ENCODE measurements at places on chromosomes 7 and 10. TPM values are rescaled to one million over a fixed set of nuclear protein-coding genes. Genes with fewer than 3 reads are reported as not detected.
A peak's percentile ranks its signal among the peaks of the same experiment; 100 is the strongest.

Gene CTTNBP2
- 30.9 TPM for total RNA-seq

Gene PAX4
- total RNA-seq: not detected

Gene KIAA1549
- 17.6 TPM for total RNA-seq

Gene SAMD9L
- total RNA-seq: not detected

- H3K4me3 ChIP-seq: no peak overlapping the region
- H3K27ac ChIP-seq: no peak overlapping the region
- no peak for DNase-seq
- H3K36me3 ChIP-seq: no peaks in the 10 kb centered on the region
- H3K4me1 ChIP-seq: no peaks in the 10 kb centered on the region
Measured at GRCh38 chr7:155343661-155344121, 46.0 kb downstream of the INSIG1 start.

- H3K4me3 ChIP-seq: no peak overlapping the region
- no peaks in the 10 kb centered on the region for H3K36me3 ChIP-seq
- H3K27me3 ChIP-seq: no peaks in the 10 kb centered on the region
- no peak overlapping the region for H3K27ac ChIP-seq
- DNase-seq: no peak
- peaks cover 6% of the 10 kb centered on the region for H3K4me1 ChIP-seq
Measured at GRCh38 chr7:158541346-158542010, 46.1 kb downstream of the PTPRN2 start.

- H3K36me3 ChIP-seq: no peaks in the 10 kb centered on the region
- DNase-seq: no peak
- no peaks in the 10 kb centered on the region for H3K4me1 ChIP-seq
- H3K27me3 ChIP-seq: no peaks in the 10 kb centered on the region
- H3K27ac ChIP-seq: no peak overlapping the region
Measured at GRCh38 chr10:31704195-31704594, 224.4 kb downstream of the ARHGAP12 start.

GRCh38 chr7:87147500-87147899, 4.8 kb upstream of the DMTF1 start:
- no peak overlapping the region for H3K4me3 ChIP-seq
- DNase-seq: no peak
- no peaks in the 10 kb centered on the region for H3K27me3 ChIP-seq
- no peaks in the 10 kb centered on the region for H3K4me1 ChIP-seq
- no peaks in the 10 kb centered on the region for H3K36me3 ChIP-seq
- H3K27ac ChIP-seq: no peak overlapping the region

DNA sequence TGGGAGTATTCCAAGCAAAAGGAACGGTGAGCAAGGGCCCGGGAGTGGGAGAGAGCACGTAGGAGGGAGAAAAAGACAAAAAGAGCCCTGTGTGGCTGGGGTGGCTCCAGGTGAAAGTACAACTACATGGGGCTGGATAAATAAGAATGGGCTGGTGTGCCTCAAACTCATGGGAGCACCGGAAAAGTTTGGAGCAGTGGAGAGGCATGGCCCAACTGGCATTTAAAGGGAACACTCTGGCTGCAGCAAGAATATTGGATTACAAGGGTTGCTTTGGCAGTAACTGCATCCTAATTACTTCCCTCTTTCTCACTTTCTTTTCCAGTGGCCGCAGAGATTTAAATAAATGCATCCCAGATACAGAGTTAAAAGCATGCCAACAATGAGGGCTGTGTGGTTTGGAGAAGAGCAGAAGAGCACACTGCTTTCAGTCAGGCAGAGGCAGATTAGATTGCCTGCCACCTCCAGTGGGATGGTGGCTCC, 39.1 kb upstream of the HERPUD2 start:
- no peak overlapping the region for H3K4me3 ChIP-seq
- no peak for DNase-seq
- H3K27ac ChIP-seq: no peak overlapping the region
- H3K36me3 ChIP-seq: no peaks in the 10 kb centered on the region

DNA sequence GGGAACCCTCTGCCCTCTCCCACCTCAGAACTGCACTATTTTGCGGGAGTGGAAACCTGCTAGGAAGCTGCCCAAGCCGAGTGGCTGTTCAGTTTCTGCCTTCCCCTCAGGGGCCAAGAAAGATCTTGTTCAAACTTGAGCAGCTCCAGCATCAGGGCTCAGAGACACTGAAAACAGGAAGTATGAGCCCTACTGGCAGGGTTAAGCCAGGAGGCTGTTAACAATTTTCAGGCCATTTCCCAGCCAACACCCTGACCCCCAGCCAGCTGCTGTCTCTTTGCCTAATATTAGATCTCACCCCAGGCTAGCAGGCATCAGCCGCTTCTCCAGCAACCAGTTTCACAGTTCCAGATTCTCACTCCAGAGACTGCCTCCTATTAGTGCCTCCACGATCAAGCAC, 9.2 kb downstream of the PLAU start:
- peaks cover 5% of the 10 kb centered on the region for H3K4me1 ChIP-seq
- peak overlapping the region; percentile 34 for H3K27ac ChIP-seq
- H3K27me3 ChIP-seq: no peaks in the 10 kb centered on the region
- H3K4me3 ChIP-seq: no peak overlapping the region

DNA sequence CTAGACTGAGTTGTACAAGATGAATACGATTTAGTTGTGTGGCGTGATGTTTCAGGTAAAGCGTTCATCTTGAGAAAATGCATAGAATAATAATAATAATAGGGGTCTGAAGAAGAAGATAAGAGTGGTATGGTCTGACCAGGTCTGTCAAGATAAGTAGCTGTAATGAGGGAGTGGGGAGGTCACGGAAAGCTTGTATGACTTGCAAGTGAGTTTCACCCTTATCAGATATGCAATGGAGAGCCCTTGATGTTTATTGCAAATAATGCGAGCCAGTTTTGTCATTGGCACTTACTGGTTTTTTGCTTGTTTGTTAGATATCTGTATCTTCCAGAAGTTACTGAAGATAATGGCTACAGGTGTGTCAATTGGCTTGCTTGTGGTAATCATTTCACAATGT, 611.5 kb downstream of the CNTNAP2 start:
- H3K27me3 ChIP-seq: no peaks in the 10 kb centered on the region
- H3K4me1 ChIP-seq: no peaks in the 10 kb centered on the region
- H3K27ac ChIP-seq: no peak overlapping the region

DNA sequence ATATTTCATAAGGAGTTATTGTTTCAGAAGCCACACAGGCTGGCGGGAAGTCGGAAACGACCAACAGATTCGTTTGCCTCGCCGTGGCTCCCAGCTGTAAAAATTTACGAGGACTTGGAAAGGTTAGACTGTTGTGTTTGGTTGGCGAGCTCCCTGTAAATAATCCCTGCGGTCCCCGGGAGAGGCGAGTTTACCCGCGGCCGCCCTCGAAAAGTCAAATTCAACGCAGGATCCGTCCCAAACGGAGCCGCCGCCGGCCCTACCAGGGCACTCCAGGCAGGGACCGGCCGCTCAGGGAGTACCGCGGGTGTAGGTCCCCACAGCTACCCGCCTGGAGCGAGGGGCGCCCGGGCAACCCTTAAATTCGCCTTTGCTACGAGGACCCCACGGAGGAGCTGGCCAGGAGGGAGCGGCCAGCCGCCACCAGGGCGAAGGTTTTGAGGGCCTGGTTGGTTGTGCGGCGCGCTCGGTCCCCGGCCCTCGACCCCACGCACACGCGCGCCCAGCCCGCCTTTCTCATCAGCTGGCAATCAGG, 726 bp upstream of the HOXA9 start:
- H3K27me3 ChIP-seq: peaks cover 98% of the 10 kb centered on the region
- DNase-seq: no peak
- H3K4me3 ChIP-seq: no peak overlapping the region
- H3K27ac ChIP-seq: no peak overlapping the region
- H3K4me1 ChIP-seq: no peaks in the 10 kb centered on the region
- peaks cover 12% of the 10 kb centered on the region for H3K36me3 ChIP-seq

GRCh38 chr7:43785420-43785819, 26.9 kb downstream of the BLVRA start:
- H3K4me3 ChIP-seq: no peak overlapping the region
- H3K4me1 ChIP-seq: no peaks in the 10 kb centered on the region
- DNase-seq: no peak
- no peaks in the 10 kb centered on the region for H3K27me3 ChIP-seq
- H3K36me3 ChIP-seq: peaks cover 2% of the 10 kb centered on the region

GRCh38 chr10:131453721-131454634, 142.5 kb upstream of the TCERG1L start:
- peak overlapping the region; percentile 30 for H3K4me3 ChIP-seq
- H3K27me3 ChIP-seq: no peaks in the 10 kb centered on the region
- DNase-seq: peak; percentile 99

GRCh38 chr10:47009215-47009838, 98.1 kb downstream of the PTPN20 start:
- no peak overlapping the region for H3K4me3 ChIP-seq
- no peak for DNase-seq
- no peaks in the 10 kb centered on the region for H3K36me3 ChIP-seq

DNA sequence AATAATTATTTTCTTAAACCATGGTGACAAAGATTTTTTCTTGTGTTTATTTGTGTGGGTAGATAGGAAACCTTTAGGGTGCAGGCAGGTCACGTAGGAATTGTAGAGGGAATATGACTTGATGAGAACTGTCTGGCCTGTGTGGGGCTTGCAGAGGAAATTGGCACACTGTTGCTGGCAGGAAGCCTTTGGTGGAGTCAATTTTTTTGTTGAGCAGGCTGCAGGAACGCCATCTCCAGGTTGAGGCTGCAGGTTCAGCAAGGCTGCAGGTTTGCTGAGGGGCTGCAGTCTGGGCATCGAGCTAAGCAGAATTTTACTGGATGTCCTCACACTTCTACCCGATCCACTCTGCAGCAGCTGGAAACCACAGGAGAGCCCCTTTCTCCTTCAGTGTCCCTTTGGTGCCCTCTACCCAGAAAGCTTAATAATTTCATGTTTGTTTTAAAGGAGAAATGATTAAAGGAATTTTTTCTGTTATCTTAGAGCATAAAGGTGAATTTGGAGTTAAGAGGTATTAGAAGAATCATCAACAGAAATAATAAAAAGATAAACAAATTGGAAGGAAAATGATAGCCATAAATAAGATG, 37.0 kb downstream of the TBC1D12 start:
- H3K27ac ChIP-seq: no peak overlapping the region
- DNase-seq: no peak
- H3K4me1 ChIP-seq: no peaks in the 10 kb centered on the region

- no peaks in the 10 kb centered on the region for H3K4me1 ChIP-seq
- H3K27ac ChIP-seq: no peak overlapping the region
- H3K36me3 ChIP-seq: no peaks in the 10 kb centered on the region
- H3K27me3 ChIP-seq: no peaks in the 10 kb centered on the region
- DNase-seq: no peak
Measured at GRCh38 chr7:7922684-7923385, 45.8 kb upstream of the GLCCI1 start.

DNA sequence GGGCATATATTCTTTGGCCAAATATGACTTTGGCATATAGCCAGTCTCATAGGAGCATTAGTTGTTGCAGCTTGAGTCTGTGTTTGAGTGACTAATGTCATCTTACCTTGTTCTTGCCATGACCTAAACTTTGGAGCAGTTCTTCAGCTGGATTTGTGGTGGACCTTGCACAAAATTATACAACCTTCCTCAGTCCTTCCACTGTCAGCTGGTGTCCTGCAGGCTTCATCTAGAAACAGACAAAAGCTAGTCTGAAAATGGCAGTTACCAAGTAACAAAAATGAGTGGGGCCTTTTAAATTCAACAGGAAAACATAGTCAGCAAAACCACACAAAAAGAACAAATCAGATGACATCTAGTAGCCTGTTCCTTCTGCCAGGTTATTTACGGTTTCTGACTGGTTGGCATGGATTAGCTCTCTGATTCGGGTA, 59.5 kb upstream of the HECTD2 start:
- no peaks in the 10 kb centered on the region for H3K4me1 ChIP-seq
- H3K36me3 ChIP-seq: no peaks in the 10 kb centered on the region
- no peak overlapping the region for H3K27ac ChIP-seq
- no peak for DNase-seq

DNA sequence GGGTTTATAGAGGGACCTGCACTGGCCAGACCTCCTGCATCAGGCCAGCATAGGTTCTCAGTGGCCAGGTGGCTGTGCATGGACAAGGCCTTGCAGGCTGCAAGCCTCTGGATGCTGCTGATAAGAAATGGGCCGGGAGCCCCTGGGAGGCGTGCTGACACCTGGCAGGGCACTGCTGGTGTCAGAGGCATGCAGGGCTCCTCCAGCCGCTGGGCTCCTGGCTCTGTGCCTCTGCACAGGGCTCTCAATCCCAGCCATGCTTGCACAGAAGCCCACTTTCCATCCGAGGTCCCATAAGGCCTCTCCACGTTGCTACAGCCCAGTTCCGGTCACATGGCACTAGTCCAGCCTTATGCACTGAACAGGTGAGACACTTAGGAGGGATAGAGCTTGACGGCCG, 27.3 kb downstream of the ANTXRL start:
- H3K36me3 ChIP-seq: no peaks in the 10 kb centered on the region
- H3K4me1 ChIP-seq: 0 out of 2 replicates have a peak, but pooled peaks cover 3% of the 10 kb centered on the region
- H3K4me3 ChIP-seq: no peak overlapping the region

DNA sequence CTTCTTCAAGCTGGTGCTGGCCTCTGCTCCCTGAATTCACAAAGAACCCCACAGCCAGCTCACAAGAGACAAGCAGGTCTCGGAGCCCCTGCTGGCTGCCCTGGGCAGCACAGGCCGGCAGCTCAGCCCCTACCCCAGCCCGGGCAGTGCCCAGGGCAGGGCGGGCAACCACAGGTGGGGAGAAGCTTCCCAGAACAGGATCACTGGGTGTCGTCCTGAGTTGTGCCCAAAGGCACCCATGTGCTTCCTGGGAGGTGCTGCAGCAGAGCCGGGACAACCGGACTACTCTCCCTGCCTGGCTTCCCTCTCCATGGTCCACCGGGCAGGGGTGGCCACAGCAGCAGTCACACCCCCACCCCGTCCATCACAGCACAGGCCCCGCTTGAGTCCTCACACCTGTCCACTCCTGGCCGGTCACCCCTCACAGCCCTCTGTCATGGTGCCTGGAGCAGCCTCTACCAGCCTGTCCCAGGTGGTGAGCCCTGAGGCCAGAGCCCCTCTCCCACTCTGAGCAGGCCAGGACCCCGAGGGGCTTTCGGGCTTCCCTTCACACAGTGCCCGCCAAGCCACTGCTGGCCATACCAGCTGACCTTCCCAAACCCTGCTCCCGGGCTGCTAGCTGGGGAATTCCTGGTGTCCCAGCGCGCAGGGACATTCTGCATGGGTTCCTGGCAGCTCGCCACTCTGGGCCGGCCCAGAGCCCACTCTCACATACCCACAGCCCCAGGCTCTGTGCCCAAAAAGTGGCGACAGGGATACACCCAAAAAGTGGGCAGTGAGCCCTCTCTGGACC, 3.1 kb downstream of the RASGEF1A start:
- no peaks in the 10 kb centered on the region for H3K36me3 ChIP-seq
- peaks cover 34% of the 10 kb centered on the region for H3K27me3 ChIP-seq
- H3K4me1 ChIP-seq: peaks cover 6% of the 10 kb centered on the region
- DNase-seq: peak; percentile 55
- no peak overlapping the region for H3K4me3 ChIP-seq
